GM23248 (cell line): ENCODE measurements at places on chromosomes 4 and X. TPM values are rescaled to one million over a fixed set of nuclear protein-coding genes. Genes with fewer than 3 reads are reported as not detected.
A peak's percentile ranks its signal among the peaks of the same experiment; 100 is the strongest.

Gene UNC5C
- not detected in 2 replicates for total RNA-seq

- peak; percentile 79 for DNase-seq
Observed at GRCh38 chr4:76977736-76978350, 28.3 kb downstream of the SEPTIN11 start.

GRCh38 chr4:129623233-129623875 is 527.4 kb downstream of the C4orf33 start:
- DNase-seq, result no peak

DNA sequence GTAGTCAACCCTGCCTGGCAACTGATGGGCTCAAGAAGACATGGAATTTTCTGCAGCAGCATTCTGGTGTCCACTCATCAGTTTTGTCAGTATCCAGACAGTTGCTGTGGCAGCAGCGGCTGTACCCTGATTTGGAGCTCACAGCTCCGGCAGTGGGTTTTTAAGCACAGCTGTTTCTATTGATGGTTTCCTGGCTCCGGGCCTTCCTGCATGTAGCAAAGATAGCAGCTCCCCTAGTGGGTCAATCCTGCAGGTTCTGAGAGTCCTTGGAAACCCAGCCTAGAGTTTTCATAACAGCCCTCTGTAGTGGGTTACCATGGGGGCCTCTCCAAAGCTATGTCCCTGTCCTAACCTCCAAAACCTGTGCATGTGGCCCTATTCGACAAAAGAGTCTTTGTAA is 84.0 kb upstream of the ATP6AP2 start:
- DNase-seq, result peak; percentile 37

GRCh38 chr4:41532882-41533281 is 5.1 kb upstream of the LIMCH1 start:
- no peak for DNase-seq

GRCh38 chr4:16294455-16294854 is 68.2 kb upstream of the TAPT1 start:
- peak; percentile 84 for DNase-seq

DNA sequence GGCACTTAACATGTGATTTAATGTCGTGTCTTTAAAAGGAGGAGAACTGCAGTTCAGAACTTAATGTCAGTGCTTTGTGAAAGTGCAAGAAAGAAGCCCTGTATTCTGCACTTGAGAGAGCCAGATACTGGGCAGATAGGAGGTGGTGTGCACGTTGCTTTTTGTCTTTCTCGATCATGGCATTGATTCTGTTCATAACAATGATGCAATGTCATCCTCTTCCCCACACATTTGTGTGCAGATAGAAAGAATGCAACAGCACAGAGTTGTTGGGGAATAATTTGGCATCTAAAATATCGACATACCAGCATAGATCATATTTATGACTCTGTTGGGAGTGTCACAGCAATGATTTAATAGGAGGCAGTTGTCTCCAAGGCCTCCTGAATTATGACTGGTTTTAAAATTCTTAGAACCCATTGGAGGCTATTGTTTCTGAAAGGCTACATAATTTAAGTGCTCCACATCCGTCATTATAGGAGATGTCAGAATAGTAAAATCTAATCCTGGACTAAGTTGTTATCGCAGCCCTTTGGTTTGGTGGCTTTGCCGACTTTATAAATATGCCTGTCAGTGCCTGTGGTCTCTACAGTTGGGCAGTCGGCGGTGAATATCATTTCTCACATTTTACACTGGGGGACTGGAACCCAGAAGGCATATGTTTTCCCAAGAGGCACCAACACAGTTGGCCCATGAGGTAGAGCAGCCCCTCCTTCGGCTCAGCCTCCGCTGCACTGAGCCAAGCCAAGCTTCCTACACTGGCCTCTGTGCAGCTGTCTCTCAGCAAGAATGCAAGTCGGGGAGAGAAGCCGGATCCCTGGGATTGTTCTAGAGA is 124.9 kb downstream of the PTTG2 start:
- DNase-seq, result peak; percentile 48

- peak; percentile 59 for DNase-seq
Observed at GRCh38 chrX:29662101-29662500, 553.3 kb upstream of the MAGEB2 start.

- DNase-seq, result no peak
Observed at GRCh38 chrX:37800717-37801116, 20.9 kb downstream of the CYBB start.
